Fibroblast of lung (primary cell): ENCODE measurements at places on chromosomes 5 and 9. TPM values are rescaled to one million over a fixed set of nuclear protein-coding genes. Genes with fewer than 3 reads are reported as not detected.

Gene FAM169A
- 0.51 and 1.2 TPM in 2 replicates for total RNA-seq

Gene MCTP1
- 3.6 and 7.9 TPM in 2 replicates for total RNA-seq

Gene OR1J2
- total RNA-seq: 0.26 and 0.33 TPM in 2 replicates

Gene MIER3
- 13.2 and 17.7 TPM in 2 replicates for total RNA-seq

Gene RALGDS
- total RNA-seq: 16.2 and 23.6 TPM in 2 replicates

Gene FRMD3
- total RNA-seq: under 0.01 and 0.66 TPM in 2 replicates

Gene CYLC2
- total RNA-seq: not detected in 2 replicates

Gene PAPPA
- 33.4 and 45.7 TPM in 2 replicates for total RNA-seq

Gene PCDHB9
- total RNA-seq: 0.26 and 0.99 TPM in 2 replicates

Gene FAM221B
- total RNA-seq: not detected in 2 replicates

Gene EIF4E1B
- total RNA-seq: not detected in 2 replicates

Gene RETREG1
- total RNA-seq: 0.51 and 0.99 TPM in 2 replicates

Gene IFNA21
- total RNA-seq: not detected in 2 replicates

Gene DUSP1
- 56.5 and 148 TPM in 2 replicates for total RNA-seq

Gene SAPCD2
- 0.26 and 2.8 TPM in 2 replicates for total RNA-seq

Gene PDGFRB
- total RNA-seq: 151 and 231 TPM in 2 replicates

Gene GAS1
- 7.4 and 15.2 TPM in 2 replicates for total RNA-seq

Gene AQP7
- 0.26 and 0.83 TPM in 2 replicates for total RNA-seq

Gene IFNA2
- total RNA-seq: not detected in 2 replicates

Gene DENND4C
- 74.2 and 87.0 TPM in 2 replicates for total RNA-seq

Gene GLRA1
- not detected in 2 replicates for total RNA-seq

Gene SLC6A7
- total RNA-seq: not detected in 2 replicates

Gene C5
- total RNA-seq: 7.3 and 8.2 TPM in 2 replicates

Gene GMCL2
- total RNA-seq: under 0.01 TPM in 2 replicates

Gene UBE2R2
- total RNA-seq: 16.7 and 23.9 TPM in 2 replicates

Gene PPP2R2B
- under 0.01 and 1.5 TPM in 2 replicates for total RNA-seq

Gene SLC36A2
- not detected in 2 replicates for total RNA-seq

Gene HSPA5
- 193 and 339 TPM in 2 replicates for total RNA-seq

Gene QSOX2
- 7.2 and 7.8 TPM in 2 replicates for total RNA-seq

Gene GFI1B
- under 0.01 TPM in 1 of 2 replicates, not detected in the other for total RNA-seq

Gene PCDHB2
- 1.8 and 4.6 TPM in 2 replicates for total RNA-seq

Gene CPLANE1
- 17.7 and 20.0 TPM in 2 replicates for total RNA-seq

Gene PTGDS
- total RNA-seq: 89.9 and 90.3 TPM in 2 replicates

Gene GLDC
- total RNA-seq: 0.51 and 0.83 TPM in 2 replicates

Gene MYORG
- total RNA-seq: 0.26 and 0.83 TPM in 2 replicates

Gene CBY3
- total RNA-seq: not detected in 2 replicates

Gene GABBR2
- total RNA-seq: under 0.01 and 0.33 TPM in 2 replicates

Gene ECSCR
- total RNA-seq: not detected in 2 replicates

Gene FOXD1
- 0.77 and 1.5 TPM in 2 replicates for total RNA-seq

Gene NKD2
- under 0.01 and 0.26 TPM in 2 replicates for total RNA-seq

Gene PLEKHG4B
- total RNA-seq: under 0.01 TPM in 1 of 2 replicates, not detected in the other

Gene PAEP
- not detected in 2 replicates for total RNA-seq

Gene KCNV2
- not detected in 2 replicates for total RNA-seq

Gene FAXDC2
- 11.3 and 20.6 TPM in 2 replicates for total RNA-seq

Gene SLCO6A1
- total RNA-seq: not detected in 2 replicates

Gene CFAP77
- 0.26 TPM in 1 of 2 replicates, not detected in the other for total RNA-seq

Gene CERT1
- total RNA-seq: 36.0 and 36.5 TPM in 2 replicates

Gene HTR4
- not detected in 2 replicates for total RNA-seq

Gene RNF183
- total RNA-seq: not detected in 2 replicates

Gene SPOCK1
- 11.1 and 30.3 TPM in 2 replicates for total RNA-seq

Gene SPINK5
- total RNA-seq: not detected in 2 replicates

Gene MAMDC2
- total RNA-seq: 5.4 and 23.0 TPM in 2 replicates

Gene SEMA4D
- 2.6 TPM in 2 replicates for total RNA-seq

Gene SMIM33
- total RNA-seq: not detected in 2 replicates

Gene PCDHGB6
- 3.9 and 4.3 TPM in 2 replicates for total RNA-seq

Gene HRCT1
- 0.26 and 1.2 TPM in 2 replicates for total RNA-seq

Gene SHISAL2B
- total RNA-seq: not detected in 2 replicates

Gene WNT8A
- not detected in 2 replicates for total RNA-seq

Gene SPATA31C1
- total RNA-seq: not detected in 2 replicates

Gene TEX48
- total RNA-seq: not detected in 2 replicates
